ENCODE measurements at places on chromosomes 1 and 21.

GRCh38 chr21:29626801-29627470 lies 312.9 kb downstream of the GRIK1 start:
- DNase-seq: no peak

DNA sequence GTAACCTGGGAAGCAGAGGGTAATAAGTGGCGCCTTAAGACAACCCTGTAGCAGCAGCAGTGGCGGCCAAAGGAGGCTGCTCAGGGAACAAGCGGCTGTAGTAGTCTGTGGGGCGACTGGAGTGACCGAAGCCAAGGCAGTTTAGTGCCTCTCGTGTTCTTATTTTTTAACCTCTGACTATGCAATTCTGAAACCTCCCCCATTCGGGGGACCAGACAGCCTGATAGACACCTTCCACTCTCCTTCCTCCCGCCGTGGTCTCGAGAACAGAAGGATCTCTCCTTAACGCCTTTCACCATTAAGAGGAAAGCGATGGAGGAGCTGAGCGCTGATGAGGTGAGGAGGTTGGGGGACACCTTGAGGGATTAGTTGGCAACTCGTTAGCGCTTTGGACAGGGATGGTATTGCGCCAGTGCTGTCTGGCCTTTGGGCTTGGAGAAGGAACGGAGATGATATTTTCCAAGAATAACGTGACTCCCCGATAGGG lies 644 bp downstream of the UBE4B start:
- DNase-seq: no peak

- DNase-seq: no peak
Observed at GRCh38 chr21:25409978-25410377, 197.3 kb downstream of the MRPL39 start.

- DNase-seq: no peak
Observed at GRCh38 chr1:8661185-8662110, 156.0 kb downstream of the RERE start.

DNA sequence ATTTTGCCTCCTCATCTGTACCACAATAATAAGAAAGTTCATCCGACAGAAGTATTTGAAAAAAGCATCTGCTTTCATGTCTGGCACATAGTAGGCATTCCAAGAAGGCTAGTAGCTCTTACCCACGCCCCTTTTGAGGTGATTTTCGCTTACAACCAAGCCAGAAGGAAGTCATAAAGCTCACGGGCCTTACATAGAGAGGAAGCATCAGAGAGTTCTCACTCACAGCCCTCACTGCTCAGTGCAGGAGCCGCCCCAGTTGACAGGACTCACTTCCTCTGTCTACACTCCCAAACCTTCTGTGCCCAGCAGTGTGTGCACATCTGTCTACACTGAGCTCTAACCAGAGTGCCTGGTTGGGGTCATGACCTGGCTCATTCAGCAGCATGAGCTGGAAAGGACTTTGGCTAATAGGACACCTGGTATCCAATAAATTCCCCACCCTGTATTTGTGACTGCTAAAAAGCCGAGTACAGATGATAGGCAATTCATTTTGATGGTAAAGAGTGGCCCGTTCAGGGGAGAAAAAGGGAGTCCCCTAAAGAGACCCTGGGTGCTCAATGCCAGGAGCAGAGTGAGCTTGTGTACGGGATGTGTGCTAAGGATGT lies 36.8 kb upstream of the DUSP10 start:
- no peak for DNase-seq

- no peak for DNase-seq
Observed at GRCh38 chr1:229509576-229509975, 1.4 kb upstream of the NUP133 start.

- no peak for DNase-seq
Observed at GRCh38 chr1:184388971-184389370, 2.1 kb downstream of the C1orf21 start.

- no peak for DNase-seq
Observed at GRCh38 chr1:216616425-216616824, 106.8 kb downstream of the ESRRG start.

- no peak for DNase-seq
Observed at GRCh38 chr21:26124421-26124833, 46.1 kb downstream of the APP start.

DNA sequence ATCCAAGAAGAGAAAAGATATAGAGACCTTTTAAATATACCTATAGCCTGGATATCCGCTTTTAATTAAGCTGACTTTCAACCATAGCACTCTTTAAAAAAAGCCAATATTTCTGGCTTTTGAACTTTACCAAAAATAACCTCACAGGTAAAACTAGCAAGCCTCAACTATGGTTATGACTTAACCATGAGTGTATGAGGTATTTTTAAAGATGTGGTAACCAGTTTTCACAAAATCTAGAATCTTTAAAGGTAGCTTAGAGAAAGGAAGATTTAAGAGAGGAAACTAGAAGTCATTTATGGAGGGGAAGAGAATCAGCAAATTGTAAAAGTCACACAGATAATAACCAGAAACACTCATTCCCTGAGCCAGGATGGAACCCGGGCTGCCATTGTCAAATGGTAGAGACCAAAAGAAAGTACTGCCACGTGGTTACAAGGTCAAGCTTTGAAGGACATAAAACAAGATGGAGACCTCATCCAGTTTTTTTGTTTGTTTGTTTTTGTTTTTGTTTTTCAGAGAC lies 288.4 kb upstream of the RGS18 start:
- no peak for DNase-seq

- peak; percentile 74 for DNase-seq
Observed at GRCh38 chr1:31394584-31395193, 18.3 kb upstream of the SERINC2 start.

DNA sequence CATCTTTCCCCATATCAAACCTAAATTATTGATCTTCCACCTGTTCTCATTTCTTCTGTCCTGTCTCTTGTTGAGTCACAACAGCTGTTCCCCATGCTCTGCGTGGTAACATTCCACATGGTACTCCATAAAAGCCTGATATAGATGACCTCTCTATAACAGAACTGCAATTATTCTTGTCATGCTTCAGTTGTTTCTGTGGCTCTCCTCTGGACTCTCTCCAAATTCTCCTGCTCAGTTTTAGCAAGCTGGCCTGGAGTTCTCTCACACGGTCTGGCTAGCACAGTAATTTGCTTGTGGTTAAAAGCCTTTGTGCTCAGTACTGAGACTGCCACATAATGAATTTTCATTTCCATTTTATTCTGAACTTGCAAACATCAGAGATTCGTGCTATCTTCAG lies 10.6 kb upstream of the LRRC39 start:
- no peak for DNase-seq

GRCh38 chr1:169572187-169572586 lies 14.1 kb downstream of the F5 start:
- no peak for DNase-seq

- no peak for DNase-seq
Observed at GRCh38 chr1:99749504-99750347, 16.7 kb downstream of the FRRS1 start.

DNA sequence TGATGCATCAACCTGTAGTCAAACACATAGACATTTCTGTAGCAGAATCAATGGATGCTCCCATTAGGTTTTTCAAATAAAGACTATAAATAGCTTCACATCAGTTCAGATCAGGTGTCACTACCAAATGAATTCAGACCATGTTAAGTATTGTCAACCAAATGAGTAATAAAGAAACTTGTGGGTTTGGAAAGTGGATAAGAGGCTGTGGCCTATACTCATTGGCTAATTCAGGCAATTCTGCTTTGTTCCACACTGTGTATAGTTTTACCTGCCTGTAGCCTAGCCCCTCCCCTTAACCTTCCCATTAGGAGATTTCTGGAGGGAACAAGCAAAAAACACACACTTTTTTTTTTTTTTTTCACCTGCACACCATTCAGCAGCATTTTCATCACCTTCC lies 321.2 kb downstream of the HLX start:
- DNase-seq: no peak

DNA sequence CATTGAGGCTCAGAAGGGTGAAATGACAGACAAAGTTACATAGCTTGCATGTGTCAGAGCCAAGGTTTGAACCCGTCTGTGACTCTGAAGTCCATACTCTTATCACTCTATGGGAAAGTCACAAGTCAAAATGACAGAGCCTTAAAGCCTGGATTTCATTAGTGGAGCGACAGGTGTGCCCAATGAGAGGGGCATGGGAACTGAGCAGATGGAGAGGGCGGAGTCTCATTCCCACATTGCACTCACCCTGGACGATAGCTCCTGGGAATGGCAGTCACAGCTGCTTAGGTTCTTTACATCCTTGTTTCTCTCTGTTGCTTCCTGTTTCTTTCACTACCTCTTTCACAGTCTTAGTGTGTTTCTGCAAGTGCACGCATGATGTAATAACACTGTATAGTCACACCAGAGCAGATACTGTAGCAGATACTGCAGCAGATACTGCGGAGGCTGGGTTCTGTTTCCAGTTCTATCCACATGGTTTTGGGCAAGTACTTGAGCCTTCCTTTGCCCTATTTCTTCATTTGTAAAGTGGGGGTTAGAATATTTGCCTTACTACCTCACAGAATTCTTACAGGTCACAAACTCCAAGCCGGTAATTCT lies 127.2 kb downstream of the ZSCAN20 start:
- DNase-seq: no peak

DNA sequence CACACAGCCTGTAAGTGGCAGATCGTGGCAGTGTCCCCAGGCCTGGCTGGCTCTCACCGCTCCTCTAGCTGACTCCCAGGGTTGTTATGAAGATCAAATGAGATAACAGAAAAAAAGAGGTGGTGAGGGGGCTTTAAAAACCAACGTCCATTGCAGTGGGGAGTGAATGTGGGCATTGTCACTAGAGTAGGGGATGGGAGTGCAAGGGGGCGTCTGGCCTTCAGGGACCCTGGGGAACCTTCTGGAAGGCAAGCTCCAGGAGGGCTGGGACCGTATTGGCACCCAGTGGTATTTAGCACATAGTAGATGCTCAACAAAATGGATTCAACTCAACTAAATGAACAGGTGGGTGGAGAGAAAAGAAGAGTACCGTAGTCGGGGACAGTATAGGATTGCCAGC lies 3.4 kb downstream of the PLA2G2D start:
- no peak for DNase-seq

DNA sequence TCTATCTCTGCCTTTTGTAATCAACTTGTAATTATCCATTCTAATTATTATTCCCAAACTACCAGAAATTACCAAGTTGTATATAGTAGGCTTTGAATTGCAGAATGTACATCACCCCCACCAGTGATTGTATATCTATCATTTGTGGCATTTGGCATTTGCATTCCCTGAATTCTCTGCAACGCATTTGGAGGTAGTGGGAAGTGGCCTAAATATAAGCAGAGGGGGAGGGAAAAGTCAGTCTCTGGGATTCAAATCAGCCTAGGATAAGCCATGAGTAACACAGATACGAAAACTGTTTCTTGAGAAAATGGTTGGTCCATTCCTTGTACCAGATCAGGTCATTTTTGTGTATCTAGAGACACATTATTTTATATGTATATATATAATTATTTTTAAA lies 20.7 kb downstream of the DDX20 start:
- no peak for DNase-seq

DNA sequence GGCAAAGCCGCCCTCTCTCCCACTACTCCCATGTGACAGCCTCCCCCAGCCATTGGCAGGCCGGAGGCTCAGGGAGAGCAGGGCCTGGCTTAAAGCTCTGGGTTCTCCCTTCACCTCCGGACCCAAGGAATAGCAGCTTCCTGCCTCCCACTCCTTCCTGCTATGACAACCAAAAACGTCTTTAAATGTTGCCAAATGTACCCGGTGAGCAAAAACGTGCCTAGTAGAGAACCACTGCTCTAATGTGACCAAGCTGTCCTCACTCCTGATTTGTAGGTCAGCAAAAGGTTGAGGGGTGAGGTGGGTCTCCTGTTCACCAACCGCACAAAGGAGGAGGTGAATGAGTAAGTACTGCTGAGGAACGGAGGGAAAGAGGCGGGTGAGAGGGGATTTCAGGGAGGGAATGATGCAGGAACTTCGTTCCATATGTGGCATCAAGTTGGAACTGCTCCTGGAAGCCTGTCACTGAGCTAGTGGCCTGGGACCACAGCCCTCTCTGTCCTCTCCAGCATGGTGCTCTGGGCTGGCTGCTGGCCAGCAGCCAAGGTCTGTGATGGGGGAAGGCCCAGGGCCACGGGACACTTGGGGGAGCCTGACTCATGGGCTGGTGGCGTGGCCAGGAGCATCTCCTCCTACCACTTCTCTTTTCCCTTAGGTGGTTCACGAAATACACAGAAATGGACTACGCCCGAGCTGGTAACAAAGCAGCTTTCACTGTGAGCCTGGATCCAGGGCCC lies 5.7 kb downstream of the MRTO4 start:
- DNase-seq: no peak

- DNase-seq: peak; percentile 53
Observed at GRCh38 chr1:235642011-235642942, 7.3 kb downstream of the GNG4 start.

DNA sequence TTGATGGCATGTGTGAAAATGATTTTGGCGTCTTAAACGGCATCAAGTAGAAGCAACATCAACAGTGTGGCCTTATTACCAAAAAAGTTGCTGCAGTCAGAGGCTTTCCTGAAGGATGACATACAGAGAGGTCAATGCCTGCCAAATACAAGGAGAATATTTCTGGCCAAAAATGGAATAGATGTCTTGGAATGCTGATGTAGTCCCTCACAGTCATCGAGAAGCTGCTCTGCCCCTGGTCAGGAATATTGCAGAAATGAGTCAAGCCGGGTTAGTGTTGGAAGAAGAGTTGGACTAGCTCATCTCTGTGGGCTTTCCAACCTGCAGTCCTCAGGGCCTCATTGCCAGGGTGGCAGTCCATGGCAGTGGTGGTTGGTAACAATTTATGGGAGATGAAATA lies 42.1 kb downstream of the NOS1AP start:
- no peak for DNase-seq

DNA sequence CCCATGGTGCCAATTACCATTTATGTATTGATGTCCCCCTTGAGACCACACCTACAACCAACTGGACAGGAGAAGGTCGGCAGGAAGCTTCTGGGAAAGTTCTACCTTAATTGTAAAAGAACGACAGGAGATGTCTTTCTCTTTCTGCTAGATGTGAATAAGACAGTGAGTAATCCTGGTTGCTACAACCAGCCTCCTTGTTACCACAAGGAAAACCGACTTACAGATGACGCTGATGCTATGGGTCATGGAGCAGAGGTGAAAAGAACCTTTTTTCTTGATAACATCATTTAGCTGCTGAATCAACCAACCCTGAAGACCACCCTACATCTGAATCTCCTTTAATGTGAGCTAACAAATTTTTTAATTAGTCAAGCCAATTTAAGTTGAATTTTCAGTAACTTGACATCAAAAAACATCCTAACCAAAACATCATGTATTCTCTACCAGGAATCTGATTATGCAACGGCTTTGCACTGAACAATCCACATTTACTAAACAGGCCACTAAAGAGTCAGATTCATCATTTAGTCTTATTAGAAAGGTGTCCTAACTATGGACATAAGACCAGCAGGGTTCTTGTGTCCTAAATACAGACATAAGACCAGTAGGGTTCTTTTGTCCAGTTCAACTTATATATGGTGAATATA lies 23.0 kb downstream of the RGS2 start:
- DNase-seq: no peak

DNA sequence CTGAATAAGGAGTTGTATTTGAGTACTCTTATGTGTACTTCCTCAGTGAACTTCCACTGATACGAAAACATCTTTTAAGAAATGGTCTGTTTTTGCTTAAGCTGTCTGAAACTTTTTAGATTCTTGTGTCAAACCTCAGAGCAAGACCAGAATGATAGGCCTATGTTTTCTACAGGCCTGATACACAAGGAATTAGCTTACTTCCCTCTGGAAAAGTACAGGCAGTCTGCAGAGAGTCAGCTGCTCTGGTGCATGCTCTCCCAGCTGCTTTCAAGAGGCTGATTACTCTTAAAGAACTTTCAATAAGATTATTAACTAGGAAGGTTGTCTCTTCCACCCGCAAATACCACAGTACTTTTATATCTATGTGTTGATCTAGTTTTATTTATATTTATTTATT lies 9.5 kb downstream of the SNX27 start:
- DNase-seq: no peak
